ENCODE measurements at places on chromosomes 6 and 20. TPM values are rescaled to one million over a fixed set of nuclear protein-coding genes. Genes with fewer than 3 reads are reported as not detected.
A peak's percentile ranks its signal among the peaks of the same experiment; 100 is the strongest.

Gene CHRNA4
- total RNA-seq: not detected

GRCh38 chr6:158072083-158072721 lies 90.5 kb downstream of the SYNJ2 start:
- no peak for DNase-seq

GRCh38 chr6:109096208-109096607 lies 901 bp downstream of the CEP57L1 start:
- DNase-seq: no peak

GRCh38 chr6:110833831-110834230 lies 18.6 kb upstream of the CDK19 start:
- no peak for DNase-seq

DNA sequence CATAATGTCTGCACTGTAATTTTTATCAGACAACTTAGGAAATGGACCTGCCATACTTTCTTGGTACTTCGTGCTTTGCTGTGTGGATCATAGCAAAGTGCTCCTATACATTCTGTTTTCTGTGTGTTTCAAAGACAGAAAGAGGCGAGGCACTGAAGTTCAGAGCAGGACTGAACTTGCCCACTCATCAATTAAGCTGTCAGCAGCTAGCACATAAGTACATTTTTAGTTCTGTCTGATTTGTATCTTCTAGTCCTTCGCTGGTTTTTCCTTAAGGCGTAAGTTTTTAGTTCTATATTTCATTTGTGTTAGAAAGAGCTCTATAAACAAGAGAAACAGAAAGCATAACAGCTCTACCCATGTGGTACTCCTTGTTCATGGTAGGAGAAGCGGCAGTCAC lies 42.1 kb downstream of the MAP3K4 start:
- DNase-seq: no peak

Gene ZHX3
- total RNA-seq: 23.3 TPM

- peak; percentile 46 for DNase-seq
Observed at GRCh38 chr20:49288784-49289696, 11.2 kb upstream of the ZNFX1 start.

DNA sequence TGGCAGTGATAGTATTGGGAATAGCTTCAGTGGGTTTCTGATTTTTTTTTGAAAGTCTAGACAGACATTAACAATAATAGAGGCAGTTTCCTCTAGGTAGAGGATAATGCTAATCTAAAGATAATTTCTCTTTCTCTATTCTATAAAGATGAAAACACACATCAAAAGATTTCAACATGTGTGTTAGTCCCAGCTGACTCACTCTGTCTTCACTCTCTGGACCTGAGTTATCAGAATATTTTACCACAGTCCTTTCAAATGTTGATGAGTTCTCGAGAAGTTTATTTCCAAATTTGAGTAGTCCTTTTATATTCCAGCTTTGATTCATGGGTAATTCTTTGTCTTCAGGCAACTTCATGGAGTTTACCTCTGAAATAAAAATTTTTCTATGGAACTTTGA lies 17.1 kb downstream of the RPRD1B start:
- DNase-seq: no peak

DNA sequence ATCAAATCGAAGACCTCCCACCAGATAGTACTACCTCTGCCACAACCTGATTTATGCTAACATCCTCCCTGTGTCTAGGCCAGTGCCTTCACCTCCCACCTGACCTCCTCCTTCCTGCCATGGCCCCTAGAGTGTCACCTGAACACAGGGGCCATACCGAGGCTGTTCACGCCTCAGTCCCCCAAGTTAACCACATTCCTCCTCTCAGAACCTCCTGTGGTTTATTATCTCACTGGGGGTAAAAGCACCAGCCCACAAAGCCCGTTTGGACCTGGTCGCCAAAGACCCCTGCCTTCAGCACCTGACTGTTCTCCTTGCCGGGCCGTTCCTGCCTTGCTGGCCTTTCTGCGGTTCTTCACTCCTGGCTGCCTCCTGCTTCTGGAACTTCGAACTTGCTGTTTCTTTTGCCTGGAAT lies 13.7 kb downstream of the MAS1 start:
- DNase-seq: no peak

DNA sequence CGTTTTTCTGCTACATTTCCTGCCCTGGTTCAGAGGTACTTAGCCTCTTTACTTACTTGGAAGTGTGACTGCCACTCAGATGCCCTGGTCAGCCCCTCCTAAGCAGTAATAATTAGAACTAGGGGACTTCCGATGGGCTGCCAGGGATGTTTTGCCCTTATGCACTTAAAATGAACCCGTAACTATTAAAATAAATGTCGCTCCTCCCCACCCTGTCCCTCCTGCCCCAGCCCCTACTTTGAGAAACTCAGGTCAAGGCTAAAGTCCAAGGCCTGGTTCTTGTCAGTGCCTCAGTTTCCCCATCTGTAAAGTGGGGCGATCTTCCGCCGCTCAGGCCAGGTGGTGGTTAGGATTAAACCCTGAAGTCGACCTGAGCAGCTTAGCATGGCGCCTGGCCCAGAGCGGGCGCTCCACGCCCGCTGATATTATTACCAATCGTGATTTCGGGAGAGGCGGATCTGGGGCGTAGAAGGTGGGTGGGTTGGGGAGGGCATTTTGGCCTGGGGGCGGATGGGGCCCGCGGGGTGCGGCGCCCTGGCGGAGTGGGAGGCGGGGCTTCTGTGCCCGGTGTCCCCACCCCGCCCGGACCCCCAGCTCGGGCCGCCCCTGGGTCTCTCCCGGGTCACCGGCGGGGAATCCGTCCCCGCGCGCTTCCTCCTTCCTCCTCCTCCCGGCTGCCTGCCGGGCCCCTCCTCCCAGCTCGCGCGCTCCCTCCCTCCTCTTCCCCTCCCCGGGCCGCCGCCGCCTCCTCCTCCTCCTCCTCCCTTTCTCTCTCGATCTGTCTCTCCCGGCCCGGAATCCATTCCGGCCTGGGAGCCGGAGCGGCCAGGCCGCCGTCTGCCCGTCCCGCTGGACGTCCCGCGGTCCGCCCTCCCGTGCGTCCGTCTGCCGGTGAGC lies at the start of gene SRC:
Gene SRC (plus strand): TSS at position 802 of the 897 bp plus-strand sequence. CDS start 38,014 bp downstream, outside the sequence.
- no peak for DNase-seq

Gene PDE10A
- total RNA-seq: not detected

DNA sequence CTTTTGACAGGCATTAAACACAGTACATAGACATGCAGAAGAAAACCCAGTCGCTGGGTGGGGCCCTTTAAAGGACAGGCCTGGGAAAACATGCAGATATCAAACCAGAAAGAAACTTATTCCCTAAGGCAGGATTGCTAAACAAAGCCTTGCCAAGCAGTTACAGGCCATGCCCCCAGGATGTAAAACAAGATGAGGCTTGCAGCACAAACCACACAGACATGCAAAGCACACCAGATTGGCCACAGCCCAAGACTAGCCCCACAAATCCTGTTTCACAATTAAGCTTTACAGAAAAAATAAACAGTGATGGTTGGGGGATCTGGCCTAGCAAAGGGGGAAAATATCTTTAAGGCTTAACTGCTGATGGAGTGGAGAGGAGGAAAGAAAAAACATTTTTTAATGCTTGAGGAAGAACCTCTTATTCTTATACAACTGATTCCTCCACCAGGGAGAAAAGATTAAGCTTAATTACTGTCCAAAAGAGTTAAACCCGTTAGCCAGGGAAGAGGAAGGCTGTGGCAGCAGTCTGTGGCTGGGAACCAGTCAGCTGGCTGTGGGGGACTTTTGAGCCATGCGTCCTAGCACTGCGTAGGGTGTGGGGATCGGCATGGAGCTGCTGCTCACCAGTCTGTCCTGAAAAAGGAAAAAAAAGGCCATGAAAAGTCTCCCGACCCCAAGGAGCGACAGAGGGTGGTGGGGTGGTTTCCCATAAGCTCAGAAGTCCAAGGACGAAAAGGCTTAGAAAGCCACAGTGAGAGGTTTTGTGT lies 28.4 kb downstream of the COL19A1 start:
- no peak for DNase-seq

Gene CENPQ
- total RNA-seq: 9.5 TPM

Gene RTEL1
- 36.0 TPM for total RNA-seq

Gene BPIFB2
- total RNA-seq: not detected

GRCh38 chr20:61126369-61127195 lies 125.5 kb upstream of the CDH4 start:
- no peak for DNase-seq

DNA sequence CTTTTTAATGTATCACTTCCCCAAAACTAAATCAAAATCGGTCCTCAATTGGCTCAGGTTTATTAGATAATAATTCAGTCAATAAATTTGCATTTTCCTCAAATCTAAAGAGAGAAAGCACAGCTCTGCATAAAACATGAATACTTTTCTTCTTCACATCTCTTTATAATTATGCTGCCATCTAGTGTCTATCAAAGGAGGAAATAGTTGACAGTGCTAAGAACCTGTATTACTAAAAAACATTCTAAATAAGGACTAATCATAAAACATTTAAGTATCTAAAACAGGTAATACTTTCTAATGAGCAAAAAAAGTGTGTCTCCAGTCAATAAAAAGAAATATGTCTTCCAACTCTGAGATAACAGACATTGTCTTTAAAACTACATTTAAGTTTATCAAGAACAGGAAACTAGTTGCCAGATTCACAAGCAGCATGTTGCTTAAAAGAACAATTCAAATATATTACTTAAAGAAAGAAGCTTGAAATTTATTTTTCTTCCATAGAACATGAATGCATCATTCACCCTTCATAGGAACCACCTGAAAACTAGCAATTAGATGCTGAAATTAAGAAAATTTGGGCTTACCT lies 56.5 kb upstream of the DST start:
- no peak for DNase-seq

GRCh38 chr6:38549795-38550194 lies 89.9 kb downstream of the BTBD9 start:
- DNase-seq: no peak

GRCh38 chr6:132669690-132670291 lies 10.8 kb upstream of the TAAR1 start:
- DNase-seq: peak; percentile 19

GRCh38 chr6:129874837-129875236 lies 13.7 kb upstream of the TMEM244 start:
- DNase-seq: no peak

Gene C6orf132
- total RNA-seq: 53.9 TPM

Gene SLC22A16
- not detected for total RNA-seq

Gene SPTLC3
- 8.5 TPM for total RNA-seq

- no peak for DNase-seq
Observed at GRCh38 chr6:148771896-148772554, 25.2 kb downstream of the UST start.

Gene BEND3
- total RNA-seq: 3.8 TPM

- no peak for DNase-seq
Observed at GRCh38 chr20:53447316-53447715, 146.3 kb downstream of the ZNF217 start.

Gene ABHD16B
- not detected for total RNA-seq

GRCh38 chr6:119333707-119334295 lies 15.8 kb downstream of the MAN1A1 start:
- no peak for DNase-seq

All from PC-9 (cell line).